ENCODE measurements at places on chromosomes 5 and 9.
A peak's percentile ranks its signal among the peaks of the same experiment; 100 is the strongest.

DNA sequence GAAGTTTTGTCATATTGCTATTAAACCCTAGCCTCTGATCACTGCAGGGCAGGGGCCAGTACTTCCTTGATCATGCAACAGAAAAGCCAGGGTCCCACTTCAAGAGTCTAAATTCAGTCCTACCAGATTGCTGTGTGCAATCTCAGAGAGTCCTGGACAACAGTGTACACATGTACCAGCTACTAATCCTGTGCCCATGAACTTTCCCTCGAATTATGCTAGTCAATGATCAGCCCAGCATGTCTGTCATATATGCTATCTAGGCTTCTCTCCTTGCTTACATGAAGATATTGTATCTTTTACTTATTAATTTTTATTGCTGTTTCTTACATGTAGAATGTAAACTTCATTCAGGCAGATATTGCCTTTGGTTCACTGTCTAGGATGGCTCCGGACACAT lies 367.0 kb downstream of the NTRK2 start:
- no peak for DNase-seq

- peak; percentile 97 for DNase-seq
Observed at GRCh38 chr5:32489791-32490562, 45.4 kb upstream of the ZFR start.

DNA sequence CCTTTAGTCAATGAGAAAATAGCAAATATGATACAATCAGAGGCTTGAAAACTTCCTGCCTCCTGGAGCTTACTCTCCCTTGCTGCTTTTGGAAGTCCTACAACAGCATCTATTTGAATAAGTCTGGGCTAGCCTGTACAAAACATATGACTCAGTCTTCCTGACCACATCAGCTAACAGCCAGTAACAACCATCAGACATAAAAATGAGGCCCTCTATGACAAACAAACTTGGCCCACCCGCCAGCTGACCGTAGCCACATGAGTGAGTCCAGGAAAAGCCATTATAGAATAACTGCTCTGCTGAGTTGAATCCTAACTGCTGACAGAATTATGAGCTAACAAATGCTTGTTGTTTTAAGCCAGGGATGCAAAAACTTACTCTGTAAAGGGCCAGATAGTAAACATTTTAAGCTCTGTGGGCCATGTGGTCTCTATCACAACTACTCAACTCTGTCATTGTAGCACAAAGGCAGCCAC lies 347.6 kb downstream of the PTPRD start:
- no peak for DNase-seq

DNA sequence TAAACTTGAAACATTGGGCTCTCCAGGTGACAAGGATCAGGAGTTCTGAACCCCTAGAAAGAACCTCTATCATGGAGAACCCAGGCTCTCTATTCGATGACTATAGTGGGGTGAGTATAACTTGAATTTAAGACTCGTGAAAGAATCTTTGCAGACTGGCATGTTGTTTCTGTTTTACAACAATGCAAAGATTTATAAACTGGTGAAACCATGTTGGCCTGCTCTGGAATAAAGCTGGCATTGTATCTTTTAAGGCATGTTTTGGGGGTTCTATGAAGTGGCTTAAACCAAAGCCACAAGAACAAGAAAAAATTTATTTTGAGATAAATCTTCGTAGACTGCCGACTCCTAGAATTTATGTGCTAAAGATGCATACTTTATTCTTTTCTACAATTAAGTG lies 9.8 kb upstream of the GDNF start:
- no peak for DNase-seq

DNA sequence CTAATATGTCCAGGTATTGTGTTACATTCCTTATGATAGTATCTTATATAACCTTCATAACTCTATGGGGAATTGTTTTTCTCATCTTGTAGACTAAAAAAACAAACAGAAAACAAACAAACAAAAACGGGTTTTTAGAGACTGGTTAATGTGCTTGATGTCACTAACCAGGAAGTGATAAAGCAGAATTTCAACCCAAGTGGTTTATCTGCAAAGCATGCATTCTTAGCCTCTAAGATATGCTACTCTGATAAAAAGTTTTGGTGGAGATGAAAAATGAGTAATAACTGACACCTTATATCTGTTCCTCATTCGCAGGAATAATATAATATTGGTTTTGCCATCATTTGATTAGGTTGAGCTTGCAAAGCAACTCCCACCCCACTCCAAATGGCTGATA lies 53.4 kb downstream of the PUM3 start:
- DNase-seq = no peak
